ENCODE measurements at places on chromosomes 6 and 20.

DNA sequence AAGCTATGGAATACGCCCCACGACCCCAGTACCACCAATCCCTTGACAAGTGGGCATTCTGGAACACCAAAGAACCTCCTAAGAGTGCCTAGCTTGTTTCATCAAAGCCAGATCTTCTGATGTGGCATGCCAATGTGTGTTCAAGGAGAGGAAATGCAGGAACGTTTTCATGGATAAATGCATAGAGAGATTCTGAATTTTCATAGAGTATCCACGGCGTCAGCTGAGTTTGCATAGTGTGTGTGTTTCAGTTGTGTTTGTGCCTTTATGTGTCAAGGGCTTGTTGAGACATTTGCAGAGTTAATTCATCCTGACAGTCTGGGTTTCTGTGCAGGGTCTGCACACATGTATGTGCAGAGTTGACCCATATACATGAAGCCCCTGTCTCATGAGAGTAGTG is 172.7 kb upstream of the LRFN2 start:
- DNase-seq: no peak

- DNase-seq: no peak
Observed at GRCh38 chr6:33688451-33689147, 22.9 kb downstream of the UQCC2 start.

DNA sequence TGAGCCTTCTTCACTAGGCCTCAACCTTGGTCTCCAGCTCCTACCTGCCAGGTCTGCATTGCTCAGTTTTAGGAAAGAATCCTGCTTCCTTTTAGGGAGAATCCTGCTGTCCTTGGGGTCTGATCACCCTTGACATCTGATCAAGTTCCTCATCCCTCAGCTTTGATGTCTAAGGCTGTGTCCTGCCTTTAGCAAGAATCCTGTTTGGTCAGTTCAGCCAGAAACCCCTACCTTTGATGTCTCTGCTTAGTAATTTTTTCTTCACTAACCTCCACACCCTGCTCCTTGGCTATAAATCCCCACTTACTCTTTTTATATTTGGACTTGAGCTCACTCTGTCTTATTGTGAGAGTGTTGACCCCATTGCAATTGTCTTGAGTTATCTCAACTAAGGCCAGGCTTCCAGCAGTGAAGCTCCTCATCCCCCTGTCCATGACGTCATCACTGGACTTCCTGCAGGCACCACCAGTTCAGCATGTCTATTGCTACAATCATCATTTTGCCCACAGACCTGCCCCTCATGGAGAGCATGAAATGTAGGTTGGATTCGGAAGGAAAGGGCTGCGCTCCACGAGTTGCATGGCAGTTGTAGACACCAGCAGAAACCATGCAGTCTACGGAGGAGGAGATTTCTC is 4.7 kb upstream of the CST5 start:
- no peak for DNase-seq

DNA sequence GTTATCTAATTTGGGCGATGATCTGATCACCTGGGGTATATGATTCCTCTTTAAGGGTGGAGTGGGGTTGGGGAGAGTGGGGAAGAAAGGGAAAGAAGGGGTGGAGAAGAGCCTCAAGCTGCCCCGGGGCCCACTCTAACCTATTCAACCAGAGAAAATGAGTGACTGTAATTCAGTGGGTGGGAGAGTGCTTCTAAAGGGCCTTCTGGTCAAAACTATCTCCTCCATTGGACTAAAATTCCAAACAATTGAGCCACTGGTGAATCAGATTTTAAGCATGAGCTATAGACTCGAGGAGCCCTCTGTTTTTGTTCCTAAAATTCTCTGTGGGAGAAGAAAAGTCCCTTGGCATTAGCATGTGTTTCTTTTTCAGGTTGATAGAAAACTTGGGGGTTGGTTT is 296.8 kb downstream of the CLIC5 start:
- no peak for DNase-seq

- DNase-seq: no peak
Observed at GRCh38 chr6:3287976-3288707, 29.4 kb downstream of the PSMG4 start.

- DNase-seq: no peak
Observed at GRCh38 chr6:157223021-157223430, 100.3 kb downstream of the TMEM242 start.

GRCh38 chr6:163501439-163501838 is 86.9 kb downstream of the QKI start:
- DNase-seq: no peak

DNA sequence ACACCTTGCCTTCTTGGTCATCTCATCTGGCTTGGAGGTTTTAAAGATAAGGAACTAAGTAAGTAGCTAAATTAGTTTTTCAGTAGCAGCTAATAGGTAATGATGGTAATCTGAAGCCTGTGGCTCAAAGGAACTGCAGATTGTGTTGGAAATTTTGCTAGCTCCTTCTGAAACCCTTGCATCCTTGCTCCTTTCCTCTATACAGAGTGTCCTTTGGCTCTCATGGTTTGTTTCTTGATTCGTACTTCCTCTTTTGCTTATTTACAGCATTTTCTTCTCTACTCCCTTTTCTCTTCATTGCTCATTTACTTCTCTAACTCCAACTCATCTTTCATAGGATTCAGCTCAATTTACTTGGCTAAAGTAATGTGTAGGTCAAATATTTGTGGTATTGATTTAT is 19.0 kb downstream of the LRRC1 start:
- no peak for DNase-seq

GRCh38 chr6:43060755-43061633 is 1.6 kb downstream of the KLC4 start:
- no peak for DNase-seq

GRCh38 chr20:57959018-57959417 is 249.2 kb upstream of the PMEPA1 start:
- no peak for DNase-seq

- no peak for DNase-seq
Observed at GRCh38 chr6:156556811-156557210, 220.4 kb upstream of the ARID1B start.

GRCh38 chr6:158977382-158977781 is 22.6 kb downstream of the RSPH3 start:
- no peak for DNase-seq

DNA sequence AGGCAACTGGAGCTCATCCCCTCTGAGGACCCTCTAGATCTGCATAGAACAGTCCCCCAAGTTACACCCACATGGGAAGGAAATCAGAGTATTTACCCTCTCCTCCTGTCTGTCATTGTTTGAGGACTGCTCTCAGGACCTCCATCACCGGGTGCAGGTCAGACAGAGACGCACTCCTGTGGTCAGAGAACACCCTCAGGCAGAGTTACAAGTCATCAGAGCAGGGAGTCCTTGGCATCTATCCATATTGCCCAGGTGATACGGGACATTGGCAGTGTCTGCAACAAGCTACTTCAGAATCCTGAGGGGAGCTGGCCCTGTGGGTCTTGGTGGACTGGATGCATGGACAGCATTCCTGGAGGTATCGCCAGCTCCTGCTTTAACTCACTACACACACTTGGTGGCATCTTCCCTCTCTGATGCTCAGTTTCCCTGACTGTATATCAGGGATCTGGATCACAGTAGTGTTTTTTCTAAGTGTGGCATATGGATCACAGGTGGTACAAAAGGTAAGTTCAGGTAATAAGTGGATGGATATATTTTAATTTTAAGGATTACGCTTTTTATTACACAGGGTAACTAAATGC is 15.1 kb upstream of the ISM1 start:
- DNase-seq: no peak

GRCh38 chr6:75089921-75090320 is 115.9 kb downstream of the COL12A1 start:
- DNase-seq: no peak

- no peak for DNase-seq
Observed at GRCh38 chr6:15506066-15506465, 156.8 kb downstream of the DTNBP1 start.

- DNase-seq: no peak
Observed at GRCh38 chr6:32692019-32692418, 25.6 kb upstream of the HLA-DQB1 start.

DNA sequence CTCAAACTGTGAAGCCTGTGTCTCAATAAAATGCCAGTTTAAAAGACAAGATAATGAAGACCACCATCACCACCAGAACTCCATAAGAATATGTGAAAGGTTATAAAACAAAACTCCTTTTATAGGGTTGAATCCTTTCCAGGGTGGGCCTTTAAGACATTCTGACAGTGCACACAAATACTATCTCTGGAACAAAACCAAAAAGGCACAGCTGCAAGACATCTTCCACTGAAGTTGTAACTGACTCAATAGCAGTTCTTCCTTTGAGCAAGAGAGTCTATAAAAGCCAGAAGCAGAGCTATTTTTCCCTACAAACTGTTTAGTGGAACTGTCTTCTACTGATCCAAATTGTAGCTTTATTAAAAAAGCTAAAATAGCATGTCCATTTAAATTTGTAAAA is 81.6 kb downstream of the EPB41L2 start:
- no peak for DNase-seq

GRCh38 chr6:30681766-30682142 is 4.7 kb downstream of the PPP1R18 start:
- DNase-seq: no peak

DNA sequence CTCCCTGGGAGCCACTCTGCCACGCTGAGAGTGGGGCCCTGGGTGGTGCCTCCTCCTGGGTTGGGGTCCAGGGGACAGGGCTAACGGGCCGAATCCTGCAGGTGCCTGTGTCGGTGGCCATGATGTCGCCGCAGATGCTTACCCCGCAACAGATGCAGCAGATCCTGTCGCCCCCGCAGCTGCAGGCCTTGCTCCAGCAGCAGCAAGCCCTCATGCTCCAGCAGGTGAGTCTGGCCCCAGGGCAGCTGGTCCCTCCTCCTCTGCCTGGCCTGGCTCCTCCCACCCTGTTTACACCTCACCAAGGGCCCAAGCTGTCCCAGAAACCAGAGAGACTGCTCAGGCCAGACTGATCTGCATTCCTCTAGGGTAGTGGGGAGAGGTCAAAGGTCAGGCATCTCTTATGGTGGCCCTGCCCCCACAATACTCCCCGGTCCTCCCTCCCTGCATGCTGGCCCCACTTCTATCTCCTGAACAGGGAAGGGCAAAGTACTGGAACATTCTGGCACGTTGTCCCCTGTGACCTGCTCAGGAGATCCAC is 38.6 kb downstream of the FOXP4 start:
- no peak for DNase-seq

- DNase-seq: no peak
Observed at GRCh38 chr20:50772420-50773185, 22.3 kb upstream of the BCAS4 start.

DNA sequence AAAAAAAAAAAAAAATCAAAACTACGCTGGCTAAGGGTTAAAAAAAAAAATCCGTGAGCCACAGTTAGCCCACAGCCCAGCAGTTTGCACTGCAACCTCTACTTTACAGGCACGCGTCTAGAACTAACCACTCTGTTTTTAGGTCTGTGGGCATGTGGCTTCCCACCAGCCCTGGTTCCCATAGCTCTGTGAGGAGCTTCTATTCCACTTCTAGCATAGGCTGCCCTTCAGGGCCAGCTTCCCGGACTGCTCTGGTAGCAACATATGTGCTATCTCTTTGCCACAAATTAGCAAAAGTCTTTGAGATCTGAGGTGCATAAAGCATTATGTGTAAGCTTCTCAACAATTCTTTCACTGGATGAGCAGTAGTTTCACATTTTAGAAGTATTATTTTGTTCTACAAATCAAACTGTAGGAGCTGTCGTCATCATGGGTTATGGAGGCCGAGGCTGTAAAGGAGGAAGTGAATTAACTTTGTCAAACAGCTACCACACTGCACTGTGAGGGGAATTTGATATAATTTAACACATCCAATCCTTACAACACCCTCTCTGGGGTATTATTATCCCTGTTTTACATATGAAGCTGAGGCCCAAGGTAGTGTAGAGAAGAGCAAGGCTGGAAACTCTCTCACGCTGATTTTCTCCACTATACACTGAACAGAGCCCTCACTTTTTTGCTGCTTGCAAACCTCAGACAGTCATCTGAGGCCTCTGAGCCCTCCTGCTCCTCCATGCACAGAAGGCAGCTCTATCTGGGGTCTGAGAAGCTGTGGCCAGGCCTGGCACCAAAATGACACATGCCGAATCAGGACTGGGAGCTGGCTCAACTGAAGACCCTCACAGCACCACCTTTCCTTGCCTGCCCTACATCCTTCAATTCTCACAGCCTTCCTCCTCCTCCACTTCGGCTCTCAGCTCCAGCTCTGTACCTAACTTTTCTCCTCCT is 35.4 kb downstream of the MAN1A1 start:
- peak; percentile 38 for DNase-seq

DNA sequence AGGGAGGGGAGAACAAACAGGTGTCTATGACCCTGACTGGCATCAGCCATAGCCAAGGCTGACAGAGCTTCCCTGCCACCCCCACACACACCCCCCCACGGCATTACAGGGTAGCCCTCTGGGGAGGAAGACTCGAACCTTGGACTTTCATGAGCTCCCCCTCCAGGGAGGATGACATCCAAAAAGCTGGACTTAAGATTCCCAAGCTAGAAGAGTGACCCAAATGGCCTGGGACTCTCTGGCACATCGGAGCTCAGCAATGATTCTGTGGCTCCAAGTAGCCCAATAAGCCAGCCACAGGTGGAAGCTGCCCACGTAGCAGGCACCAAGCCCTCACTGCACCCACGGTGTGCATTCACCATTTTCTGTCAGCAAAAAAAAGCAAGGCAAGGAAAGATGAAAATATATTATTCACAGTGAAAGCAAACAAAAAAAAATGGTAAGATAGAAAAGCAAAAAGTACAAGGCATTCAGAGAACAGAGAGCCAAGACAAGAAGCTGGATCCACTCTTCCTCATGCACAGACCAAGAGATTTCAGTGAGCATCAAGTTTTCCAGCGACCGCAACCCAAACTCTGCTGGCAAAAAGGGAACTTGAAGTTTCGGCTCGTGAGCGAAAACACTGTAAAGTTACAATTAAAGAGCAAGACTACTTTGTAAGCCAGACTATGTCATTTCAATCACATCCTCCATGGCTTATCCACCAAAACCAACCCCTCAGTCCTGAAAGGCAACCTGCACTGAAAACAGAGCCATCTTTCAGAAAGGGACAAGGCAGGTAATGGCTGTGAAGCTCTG is 10.9 kb downstream of the JAG1 start:
- DNase-seq: no peak

GRCh38 chr6:14671261-14671681 is 553.7 kb downstream of the CD83 start:
- no peak for DNase-seq

GRCh38 chr6:12414096-12414675 is 124.0 kb downstream of the EDN1 start:
- no peak for DNase-seq

- no peak for DNase-seq
Observed at GRCh38 chr20:4488407-4489339, 233.0 kb upstream of the PRND start.

GRCh38 chr6:160469153-160469552 is 121.0 kb downstream of the SLC22A3 start:
- DNase-seq: no peak

GRCh38 chr6:112879920-112880413 is 532.8 kb downstream of the RFPL4B start:
- no peak for DNase-seq

DNA sequence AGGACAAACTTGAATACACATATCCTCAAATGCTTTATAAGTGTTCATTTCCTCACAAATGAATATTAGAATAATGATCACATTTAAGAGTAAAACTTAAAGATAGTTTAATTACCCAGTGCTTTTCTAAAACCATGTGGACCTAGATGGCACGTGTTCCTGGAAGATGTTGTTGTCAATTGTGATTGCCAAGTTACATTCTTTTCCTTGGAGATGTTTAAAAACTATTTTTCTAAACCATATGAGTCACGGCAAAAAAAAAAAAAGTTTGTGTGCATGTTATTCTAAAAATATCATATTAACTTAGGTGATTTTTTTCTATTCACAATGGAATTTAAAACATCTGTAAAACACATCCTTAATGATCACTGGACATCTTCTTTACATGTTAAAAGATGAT is 51.1 kb downstream of the RCAN2 start:
- DNase-seq: no peak

Measured in stimulated activated CD8-positive, alpha-beta memory T cell treated with anti-CD3 and anti-CD28 coated beads, Interleukin-7, amount 100 ng/mL, for 48 hours (primary cell).